ENCODE measurements at places on chromosomes 5 and 9.

- no peak for DNase-seq
Observed at GRCh38 chr5:76689321-76690036, 26.4 kb upstream of the F2R start.

DNA sequence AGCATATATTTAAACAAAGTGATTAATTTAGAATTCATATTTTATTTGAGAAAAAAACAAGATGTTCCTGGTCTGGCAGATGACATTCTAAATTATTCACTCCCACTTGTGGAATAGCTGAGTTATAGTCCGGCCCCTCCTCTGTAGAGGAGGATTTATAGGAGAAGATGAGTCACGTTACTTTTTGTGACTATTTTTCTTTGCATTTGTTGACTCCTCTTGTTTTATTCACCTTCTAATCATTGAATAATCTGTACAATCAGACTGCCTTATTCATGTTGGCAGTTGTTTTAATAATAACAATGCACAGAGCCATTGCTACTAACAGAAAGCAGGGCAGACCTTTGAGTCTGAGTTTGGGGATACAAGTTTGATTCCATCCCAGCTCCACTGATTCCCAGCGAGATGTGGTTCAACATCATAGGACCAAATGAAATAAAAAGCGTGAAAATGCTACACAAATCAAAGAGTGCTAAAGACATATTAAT, 23.2 kb downstream of the DOCK8 start:
- DNase-seq, result no peak

- DNase-seq, result no peak
Observed at GRCh38 chr9:135925496-135926133, 18.3 kb upstream of the CAMSAP1 start.

DNA sequence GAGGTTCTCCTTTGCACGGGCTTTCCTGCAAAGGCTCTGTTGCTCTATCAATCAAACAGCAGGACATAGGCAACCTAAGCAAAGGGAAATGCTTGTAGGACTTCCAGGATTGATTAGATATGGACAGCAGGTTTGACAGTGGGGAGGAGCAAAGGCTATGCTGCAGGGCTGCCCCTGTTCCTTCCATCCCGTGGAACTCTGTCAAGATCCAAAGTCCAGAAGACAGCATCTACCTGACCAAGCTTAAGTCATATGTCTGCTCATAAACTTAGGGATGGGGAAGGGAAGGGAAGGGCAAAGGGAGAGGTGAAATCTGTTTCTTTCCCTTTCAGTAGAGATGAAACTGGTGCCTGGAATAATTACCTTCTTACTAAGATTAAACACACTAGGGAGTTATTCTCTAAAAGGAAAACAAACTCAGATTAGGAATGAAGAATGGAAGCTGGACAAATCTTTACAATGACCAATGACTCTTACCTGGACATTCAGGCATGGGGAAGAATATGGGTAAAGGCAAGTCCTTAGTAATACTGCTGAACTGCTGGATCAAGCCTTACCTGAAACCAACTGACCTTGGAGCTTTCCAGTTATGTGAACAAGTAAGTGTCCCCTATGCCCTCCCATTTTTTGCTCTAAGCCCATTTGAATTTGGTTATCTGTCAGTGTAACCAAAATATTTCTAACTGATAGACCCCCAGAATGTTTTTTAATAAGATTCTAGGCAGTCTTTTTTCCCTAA, 8.4 kb upstream of the ACOT12 start:
- DNase-seq, result no peak

DNA sequence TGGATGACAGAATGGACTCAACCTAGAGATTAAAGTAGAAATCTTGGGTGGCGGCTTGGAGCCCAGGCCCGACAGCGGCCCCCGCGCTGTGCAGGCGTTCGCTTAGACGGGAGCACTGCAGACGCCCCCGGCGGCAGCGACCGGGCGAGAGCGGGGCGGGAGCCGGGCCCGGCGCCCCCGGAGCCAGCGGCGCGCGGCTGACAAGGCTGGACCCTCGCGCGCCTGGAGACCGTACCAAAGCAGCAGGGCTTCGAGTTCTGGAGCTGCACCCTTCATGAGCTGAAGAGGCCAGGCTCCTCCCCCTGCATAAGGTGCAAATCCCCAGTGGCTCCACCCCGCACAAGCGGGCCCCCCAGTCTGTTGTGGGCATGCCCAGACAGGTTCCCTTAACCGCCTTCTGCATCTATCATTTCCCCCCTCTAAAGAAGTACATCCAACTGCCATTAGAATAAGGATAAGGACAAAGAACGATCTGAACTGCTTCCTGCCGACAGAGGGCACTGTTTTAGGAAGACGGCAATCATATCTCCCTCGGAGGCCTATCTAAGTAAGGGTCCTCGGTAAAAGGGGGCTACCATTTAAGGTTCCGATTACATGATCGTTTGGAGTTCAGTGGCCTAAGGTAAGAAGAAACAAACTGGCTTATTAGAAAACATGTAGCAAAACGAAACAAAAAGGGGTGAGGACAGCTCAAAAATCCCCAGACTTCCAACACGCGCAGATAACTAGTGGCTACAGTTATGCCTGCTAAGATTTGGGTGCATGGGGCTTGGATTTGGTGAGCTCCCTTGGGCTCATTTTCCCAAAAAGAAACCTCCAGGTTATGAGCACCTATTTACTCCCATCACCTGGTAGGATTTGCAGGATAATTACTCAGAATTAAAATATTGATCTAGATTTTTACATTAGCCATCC, 66.3 kb downstream of the RGMB start:
- no peak for DNase-seq

DNA sequence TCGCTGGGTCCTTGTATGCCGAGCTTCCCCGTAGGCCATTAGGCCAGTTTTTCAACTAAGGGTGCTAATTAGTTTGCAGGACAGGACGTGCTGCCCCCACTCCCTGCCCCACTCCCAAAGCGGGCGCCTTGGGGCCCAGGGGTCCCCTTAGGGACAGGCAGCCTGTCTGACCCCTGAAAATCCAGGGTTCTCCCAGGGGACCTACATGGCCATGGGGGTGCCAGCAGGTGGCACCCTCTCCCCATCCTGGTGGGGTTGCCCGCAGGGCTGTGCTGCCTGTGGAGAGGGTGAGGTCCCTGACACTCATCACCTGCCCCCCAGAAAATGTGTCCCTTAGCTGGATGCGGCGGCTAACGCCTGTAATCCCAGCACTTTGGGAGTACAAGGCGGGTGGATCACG, 8.5 kb upstream of the CCDC187 start:
- no peak for DNase-seq

DNA sequence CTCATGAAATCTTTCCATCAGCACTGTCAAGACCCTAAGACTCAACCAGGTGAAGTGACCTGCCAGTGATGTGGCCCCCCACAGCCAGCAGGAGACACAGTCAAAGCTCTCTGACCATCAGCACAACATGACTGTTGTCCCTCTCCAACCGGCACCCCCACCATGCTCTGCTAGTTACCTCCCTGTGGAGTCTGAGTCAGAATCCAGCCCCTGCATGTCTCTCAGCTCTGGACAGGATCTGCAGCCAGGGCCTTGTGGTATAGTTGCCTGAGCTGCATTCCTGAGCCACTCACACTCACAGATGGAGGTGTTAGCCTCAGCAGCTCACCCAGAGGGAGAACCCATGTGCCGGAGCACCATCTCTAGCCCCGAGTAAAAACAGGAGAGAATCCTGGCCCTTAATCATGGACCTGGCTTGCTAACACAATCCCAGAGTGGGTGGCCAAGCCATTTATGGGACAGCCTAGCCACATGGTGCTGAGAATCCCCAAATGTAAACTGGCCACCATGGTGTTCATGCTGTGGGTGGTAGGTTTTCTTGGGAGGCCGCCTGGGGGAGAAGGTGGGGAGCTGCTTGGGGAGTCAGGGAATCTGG, 237.8 kb downstream of the PAPPA start:
- no peak for DNase-seq

- no peak for DNase-seq
Observed at GRCh38 chr5:155554500-155554899, 540.9 kb downstream of the KIF4B start.

GRCh38 chr5:95191330-95191729, 93.6 kb downstream of the MCTP1 start:
- no peak for DNase-seq

GRCh38 chr9:134461426-134461982, 135.2 kb downstream of the RXRA start:
- DNase-seq, result no peak

DNA sequence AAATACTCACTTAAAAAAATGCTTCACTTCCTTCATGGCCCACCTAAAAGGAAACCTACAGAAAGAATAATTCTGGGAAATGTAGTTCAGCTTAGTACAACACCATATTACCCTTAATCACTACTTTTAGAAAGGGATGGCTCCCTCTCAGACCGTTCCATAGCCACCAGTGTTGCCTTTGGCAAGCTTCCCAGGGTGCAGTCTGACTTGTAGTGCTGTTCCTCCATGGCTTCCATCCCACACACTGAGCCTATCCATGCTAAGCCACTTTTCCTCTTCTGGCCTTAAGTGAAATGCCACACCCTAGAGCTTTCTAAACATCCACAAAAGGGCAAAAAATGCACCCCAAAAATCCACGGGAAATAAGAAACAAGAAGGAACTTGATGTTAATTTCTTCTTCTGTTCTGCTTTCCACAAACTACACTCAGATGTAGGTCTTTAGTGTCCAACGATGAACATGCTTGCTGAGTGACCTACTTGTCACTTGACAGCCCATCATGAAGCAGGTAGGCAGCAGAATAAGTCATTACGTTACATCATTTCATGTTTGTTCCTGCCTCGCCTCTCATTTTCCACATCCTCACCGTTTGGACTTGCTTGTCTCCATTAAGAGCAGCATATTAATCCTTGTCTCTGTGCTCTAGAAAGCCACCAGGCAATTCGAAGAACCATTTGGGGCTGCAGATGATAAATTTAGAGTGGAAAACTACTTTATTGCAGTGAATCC, 391.1 kb upstream of the GRAMD2B start:
- no peak for DNase-seq

DNA sequence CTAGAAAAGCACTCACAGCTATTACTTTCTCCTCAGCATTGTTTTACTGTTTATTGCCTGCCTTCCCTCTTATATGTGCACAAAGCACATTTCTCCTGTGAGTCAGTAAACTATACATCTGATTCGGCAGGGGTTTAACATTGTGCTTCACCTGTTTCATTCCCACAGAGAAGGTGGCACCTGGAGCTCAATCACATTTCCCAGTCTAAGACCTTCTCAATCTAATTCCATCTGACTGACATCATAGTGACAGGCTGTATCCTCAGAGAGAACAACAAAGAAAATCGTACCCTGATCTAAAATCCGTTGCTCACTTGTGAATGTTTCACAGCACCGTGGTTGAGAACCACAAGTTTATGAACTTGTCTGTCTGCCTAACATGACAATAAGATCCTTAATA, 92.4 kb upstream of the CAST start:
- no peak for DNase-seq

Measured in GM12864 (cell line).